Stimulated activated CD4-positive, alpha-beta T cell treated with anti-CD3 and anti-CD28 coated beads, Interleukin-15, amount 100 ng/mL, for 1 hour (primary cell): ENCODE measurements at places on chromosomes 16 and 17.

- no peak for DNase-seq
Observed at GRCh38 chr17:39599665-39600231, 8.0 kb downstream of the NEUROD2 start.

GRCh38 chr16:84047626-84048025, 5.0 kb upstream of the SLC38A8 start:
- DNase-seq = no peak

GRCh38 chr17:20066253-20066652, 57.1 kb downstream of the SPECC1 start:
- no peak for DNase-seq

DNA sequence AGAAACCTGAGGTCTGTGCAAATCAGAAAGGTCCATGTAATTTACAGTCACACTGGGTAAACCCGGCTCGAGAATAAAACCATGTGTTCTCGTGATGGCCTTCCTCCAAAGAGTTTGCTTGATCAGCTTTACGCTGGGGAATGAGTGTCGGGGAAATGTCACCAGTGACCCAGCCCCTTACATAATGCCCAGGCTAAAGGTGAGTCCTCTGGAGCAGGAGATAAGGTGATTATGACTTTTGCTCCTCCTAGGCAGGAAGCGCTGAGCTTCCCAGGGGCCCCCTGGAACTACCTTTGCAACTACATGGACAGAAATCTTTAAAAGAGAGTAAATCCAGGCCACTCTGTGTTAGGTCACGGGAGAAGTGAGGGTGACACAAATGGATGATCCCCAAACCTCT, 15.7 kb downstream of the SLC6A4 start:
- DNase-seq = no peak

DNA sequence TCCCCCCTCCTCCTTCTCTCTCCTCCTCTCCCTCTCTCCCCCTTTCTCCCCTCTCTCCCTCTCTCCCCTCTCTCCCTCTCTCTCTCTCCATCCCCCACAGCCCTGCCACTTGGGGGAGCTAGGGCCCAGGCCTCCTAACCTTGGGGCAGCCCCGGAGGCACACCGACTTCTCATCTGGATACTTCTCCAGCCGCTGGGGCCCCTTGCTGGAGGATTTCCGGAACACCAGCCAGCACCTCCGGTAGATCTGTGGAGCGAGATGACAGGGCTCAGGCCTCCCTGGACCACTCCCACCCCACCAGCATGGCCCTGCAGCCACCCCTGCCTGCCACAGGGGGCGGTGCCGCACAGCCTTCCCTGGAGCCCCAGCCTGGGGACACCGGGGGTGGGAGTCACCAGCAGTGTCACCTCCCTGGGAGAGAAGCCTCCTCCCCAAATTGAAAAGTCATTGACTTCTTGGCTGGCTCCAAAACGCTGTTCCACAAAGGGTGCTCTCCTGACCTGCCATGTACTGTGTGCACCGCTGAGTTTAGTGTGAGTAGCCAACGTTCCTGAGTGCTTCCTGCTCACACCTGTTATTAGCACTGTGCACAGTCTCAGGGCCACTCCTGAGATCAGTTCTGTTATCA, 10.5 kb downstream of the DOK4 start:
- DNase-seq = peak; percentile 57

DNA sequence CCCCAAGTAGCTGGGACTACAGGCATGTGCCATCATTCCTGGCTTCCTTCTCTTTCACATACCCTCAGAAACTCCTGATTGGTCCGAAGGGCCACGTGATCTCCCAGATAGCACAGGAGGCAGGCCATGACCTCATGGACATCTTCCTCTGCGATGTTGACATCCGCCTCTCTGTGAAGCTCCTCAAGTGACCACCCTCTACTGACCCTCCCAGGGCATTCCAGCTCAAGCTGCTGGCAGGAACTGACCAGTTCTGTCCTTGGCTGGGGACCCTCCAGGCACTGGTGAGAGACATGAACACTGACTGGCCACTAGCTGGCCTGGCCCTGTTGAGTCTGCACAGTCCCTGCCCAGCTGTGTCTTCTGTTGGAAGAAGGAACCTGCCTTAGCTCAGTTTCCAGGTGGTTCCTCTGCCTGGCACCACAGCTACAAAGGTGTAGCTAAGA, 5.6 kb downstream of the ERAL1 start:
- no peak for DNase-seq

DNA sequence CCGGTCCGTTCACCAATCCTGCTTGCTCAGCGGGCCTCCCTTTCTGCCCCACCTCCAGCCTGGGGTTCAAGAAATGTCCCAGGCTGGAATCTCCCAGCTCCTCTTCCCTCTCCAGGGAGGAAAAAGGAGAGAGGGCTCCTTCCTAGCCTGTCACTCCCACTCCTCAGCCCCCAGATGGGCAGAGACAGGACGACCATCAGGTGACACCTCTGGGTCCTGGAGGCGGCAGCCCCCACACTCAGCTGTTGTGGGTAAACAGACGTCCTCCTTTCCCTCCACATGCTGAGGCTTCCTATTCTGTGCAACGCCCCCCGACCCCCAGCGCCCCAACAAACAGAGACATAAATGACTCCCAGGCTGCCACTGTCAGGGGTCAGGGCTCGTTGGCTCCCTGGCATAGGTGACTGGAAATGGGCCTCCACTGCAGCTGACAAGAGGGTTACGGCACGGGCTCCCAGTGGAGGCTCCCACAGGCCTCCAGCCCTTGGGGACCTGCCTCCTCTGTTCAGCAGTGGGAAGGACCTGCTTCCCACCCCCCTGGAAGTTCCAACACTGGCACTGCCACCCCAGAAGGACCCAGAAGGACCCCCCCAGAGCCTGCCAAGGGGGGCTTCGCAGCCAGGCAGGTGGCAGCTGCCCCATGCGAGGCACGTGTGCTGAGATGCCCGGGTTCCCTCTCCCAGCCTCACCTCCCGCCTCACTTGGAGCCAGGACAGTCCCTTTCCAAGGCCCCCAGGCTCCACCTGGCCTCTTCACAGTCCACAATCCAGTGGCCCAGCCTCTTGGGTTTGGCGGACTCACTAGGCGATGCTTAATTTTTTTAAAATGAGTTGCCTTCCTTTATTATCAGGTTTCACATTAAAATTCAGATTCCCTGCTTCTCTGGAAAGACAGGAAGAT, 232.3 kb downstream of the KATNIP start:
- no peak for DNase-seq

- no peak for DNase-seq
Observed at GRCh38 chr17:14622615-14623101, 321.8 kb downstream of the HS3ST3B1 start.

DNA sequence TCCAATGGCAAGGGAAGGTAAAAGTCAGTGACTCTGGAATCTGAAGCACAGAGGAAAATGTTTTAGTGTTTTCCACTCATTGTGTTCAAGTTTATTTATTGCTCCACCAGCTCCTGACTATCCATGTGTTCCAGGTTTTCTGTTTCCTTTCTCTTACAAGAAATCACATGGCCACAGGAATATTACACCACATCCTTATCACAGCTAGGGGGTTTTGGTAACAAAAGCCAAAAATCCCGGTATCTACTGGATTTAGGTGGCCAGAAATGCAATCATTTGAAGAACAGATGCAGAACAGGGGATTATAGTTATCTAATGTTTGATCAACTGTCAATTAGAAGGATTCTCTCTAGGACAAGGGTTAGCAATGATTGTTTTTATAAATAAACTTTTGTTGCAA, 47.9 kb downstream of the STH start:
- no peak for DNase-seq

DNA sequence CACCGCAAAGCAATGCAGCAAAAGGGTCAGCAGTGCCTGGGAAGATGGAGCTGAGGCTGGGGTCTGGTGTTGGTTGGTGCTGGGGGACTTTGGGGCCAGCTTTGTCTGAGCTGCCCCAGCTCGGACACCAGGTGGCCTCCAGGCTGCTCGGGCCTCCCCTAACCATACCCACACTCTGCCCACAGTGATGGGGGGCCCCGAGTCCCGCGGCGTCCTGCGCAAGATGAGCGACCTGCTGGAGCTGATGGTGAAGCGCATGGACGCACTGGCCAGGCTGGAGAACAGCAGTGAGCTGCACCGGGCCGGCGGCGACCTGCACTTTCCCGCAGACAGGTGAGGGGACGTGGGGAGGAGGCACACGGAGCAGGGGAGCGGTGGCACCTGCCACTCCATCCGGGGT, 13.8 kb downstream of the MGAT5B start:
- no peak for DNase-seq

DNA sequence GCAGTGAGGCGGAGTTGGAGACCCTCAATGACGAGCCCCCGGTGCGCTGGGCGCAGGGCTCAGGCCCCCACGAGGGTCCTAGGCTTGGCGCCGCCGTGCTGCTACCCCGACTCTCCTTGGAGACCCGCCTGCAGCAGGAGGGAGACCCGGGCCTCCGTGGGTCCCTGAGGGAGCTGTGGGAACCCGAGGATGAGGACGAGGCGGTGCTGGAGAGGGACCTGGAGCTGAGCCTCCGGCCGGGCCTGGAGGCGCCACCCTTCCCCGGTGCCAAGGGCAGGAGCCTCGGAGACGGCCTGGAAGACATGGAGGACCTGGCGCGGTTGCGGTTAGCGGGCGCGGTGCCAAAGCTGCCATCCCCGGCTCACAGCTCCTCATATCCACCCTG, 2.3 kb downstream of the MYO15B start:
- no peak for DNase-seq

DNA sequence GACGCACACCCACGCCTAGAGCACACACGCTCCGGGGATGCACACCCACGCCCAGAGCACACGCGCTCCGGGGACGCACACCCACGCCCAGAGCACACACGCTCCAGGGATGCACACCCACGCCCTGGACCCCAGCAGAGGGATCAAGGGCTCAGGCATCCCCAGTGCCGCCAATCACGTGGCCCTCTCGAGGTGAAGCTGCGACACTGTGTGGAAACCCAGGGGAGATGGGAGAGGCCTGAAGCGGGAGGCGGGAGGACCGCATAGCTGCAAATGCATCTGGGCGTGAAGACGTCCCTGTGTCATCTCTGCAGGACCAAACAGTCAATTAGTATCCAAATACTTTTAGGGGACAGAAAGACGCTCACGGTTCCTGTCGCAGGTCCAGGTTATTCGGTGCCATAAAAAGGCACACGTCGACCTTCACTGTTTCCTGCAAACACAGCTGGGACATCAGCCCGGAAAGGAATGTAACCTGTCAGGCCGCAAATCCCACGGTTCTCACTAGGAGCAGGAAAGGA, 56.4 kb downstream of the TBC1D16 start:
- DNase-seq = no peak

DNA sequence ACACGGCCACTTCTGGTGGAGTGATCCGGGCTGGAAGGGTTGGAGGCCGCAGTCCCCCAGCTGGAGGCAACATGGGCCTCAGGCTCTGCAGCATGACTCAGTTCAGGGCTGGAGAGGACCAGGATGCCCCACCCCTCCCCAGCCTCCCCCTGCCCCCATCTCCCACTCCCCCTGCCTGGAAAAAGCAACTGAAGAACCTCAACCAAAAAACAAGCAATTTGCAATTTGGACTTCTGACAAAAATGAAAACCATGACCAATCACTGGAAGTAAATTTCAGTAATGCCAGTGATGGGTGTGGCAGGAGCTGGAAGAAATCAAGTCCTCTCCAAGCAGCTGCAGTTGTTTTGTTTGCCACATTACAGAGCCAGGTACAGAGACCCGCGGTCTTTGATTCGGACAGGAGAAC, 6.6 kb upstream of the MIF4GD start:
- no peak for DNase-seq

DNA sequence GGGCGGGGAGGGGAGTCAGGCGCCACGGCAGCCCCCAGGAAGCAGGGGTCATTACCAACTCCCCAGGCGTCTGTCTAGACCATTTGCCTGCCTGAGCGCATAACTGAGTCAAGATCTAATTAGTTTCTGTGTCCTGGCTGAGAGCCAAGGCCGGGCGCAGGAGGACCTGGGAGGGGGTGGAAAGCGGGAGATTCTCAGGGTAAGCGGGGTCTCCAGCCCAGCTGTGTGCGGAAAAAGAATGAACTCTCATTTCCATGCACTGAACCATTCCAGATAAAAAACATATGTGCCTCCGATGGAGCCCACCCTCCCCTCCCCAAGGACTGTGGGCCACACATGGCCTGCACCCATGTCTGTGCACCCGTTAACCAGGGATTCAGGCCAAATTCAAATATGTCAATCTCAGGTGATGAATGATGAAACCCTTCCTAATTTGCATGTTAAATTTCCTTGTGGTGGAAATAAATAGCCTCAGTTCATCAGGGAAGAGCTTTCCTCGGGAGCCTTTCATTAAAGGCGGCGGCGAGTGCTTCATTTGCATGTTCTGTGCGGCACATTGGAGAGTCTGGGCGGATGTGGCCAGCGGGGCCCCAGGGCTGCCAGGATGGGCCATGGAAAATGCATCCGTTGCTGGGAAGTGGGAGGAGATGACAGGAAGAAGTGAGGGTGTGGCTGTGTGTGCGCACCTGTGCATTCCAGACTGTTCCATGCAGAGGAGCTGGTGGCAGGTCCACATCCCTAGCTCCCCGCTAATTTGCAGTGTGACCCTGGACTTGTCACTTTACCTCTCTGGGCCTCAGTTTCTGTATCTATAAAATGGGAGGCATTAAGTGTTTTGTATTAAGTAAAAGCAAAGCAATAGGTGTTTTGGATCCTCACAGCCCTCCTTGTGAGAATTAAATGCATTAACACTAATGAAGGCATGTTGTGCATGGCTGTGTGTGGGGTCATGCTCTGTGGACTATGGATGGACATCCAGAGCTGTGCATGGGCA, 151.1 kb downstream of the SDK2 start:
- no peak for DNase-seq

DNA sequence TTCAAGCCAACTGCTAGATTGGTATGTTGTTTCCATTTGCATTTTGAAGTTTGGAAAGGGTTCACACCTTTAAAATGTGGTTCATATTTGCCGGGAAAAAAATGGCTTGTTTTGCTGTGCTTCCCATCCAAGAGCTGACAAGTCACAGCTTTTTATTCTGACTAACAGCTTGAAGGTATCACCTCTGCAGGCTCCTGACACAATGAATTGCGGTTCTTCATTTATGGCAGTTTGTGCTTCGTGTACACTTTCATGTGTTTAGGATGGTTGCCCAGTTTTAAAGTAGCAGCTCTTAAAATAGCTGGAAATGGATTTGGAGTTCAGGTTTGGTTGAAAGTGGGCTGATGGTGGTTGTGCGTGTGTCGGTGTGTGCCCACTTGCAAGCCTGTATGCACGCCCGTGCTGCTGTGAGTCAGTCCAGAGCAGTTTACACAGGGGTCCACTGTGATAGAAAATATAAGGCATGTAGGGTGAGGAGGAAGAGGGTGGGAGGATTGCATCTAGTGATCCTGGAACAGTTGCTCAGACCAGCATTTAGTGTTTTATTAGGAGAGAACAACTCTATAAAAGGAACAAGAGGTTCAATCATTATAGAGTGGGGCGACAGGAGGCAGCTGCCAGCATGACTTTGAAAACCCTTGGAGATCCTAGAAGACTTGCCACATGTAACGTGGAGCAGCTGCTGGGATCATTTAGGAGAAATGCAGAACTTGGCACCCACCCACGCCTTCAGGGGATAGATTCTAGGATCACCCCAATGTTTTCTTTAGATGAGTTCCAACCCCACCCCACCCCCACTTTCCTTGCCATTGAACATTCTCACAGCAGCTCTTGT, 108.0 kb upstream of the TBX2 start:
- DNase-seq = no peak
